Thoracic aorta (tissue), 2 donors: ENCODE measurements at places on chromosomes 11 and 22. TPM values are rescaled to one million over a fixed set of nuclear protein-coding genes. Genes with fewer than 3 reads are reported as not detected.

- no peaks in the 10 kb centered on the region for H3K27me3 ChIP-seq
- H3K27ac ChIP-seq: no peak overlapping the region
- H3K4me3 ChIP-seq: no peak overlapping the region
Observed at GRCh38 chr11:66800720-66801428, 42.4 kb upstream of the RCE1 start.

DNA sequence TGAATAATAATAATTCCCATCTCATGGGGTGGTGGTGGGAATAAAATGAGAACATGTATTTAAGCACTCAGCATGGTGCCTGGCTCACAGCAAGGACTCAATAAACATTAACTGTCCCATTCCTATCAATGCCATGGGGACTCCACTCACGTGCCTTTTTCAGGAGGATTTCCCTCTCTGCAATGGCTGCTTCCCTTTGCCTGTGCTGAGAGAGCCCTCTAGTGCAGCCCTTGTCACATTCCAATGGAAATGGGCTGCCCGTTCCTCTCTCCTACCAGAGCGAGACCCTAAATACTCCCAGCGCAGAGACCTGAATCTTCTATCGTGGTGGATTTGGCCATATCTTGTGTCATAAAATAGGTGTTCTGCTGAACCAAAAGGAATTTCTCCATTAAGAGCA lies 621.5 kb upstream of the B3GAT1 start:
- no peaks in the 10 kb centered on the region for H3K27me3 ChIP-seq
- DNase-seq: no peak
- H3K4me3 ChIP-seq: no peak overlapping the region
- no peaks in the 10 kb centered on the region for H3K36me3 ChIP-seq

DNA sequence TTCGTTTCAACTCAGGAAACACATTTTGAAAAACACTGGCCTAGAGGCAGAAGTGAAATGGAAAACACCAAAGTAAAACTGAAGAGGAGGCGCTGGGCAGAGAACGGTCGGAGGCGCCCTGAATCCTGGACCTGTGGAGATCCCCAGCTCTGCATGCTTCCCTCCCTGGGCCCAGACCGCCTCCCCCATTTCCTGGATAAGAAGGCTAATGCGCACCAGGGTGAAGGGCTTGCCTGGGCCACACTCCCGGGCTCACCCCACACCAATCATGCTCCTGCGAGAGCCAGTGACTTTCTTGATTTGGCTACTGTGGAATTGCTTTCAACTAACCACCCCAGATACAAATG lies 167.1 kb downstream of the CRYBB2 start:
- H3K4me3 ChIP-seq: no peak overlapping the region
- H3K27ac ChIP-seq: no peak overlapping the region
- H3K36me3 ChIP-seq: no peaks in the 10 kb centered on the region
- H3K27me3 ChIP-seq: no peaks in the 10 kb centered on the region

Gene ANO3
- total RNA-seq: 13.4 TPM

Gene KIAA0930
- total RNA-seq: 99.1 TPM
